ENCODE measurements at places on chromosomes 5 and 9.
A peak's percentile ranks its signal among the peaks of the same experiment; 100 is the strongest.

- no peak for DNase-seq
Measured at GRCh38 chr5:11239261-11240015, 478.4 kb upstream of the DAP start.

DNA sequence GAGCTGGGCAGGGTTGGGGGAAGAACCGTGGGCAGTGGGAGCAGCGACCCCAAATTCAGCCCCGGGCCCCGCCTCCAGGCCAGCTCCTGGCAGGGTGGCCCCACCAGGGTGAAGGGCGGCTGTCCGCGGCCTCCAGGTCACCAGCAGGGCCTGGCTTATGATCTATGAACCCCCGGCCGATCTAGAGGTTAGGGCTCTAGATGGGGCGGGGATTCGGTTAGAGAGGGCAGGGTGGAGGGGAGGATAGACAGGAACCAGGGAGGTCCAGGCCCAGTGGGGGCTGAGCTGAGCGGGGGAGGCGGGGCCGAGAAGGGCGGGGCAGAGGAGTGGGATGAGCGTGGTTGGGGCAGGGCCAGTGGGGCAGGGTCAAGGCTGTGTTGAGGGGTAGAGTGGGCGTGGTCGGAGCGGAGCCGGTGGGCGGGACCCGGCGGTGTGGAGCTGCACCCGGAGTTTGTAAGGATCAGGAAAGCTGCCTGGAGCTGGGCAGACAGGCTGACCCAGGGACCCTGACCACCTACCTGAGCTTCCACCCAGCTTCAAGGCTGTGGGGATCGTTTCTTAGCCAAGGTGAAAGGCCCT, 29.3 kb upstream of the OBP2B start:
- peak; percentile 90 for DNase-seq

GRCh38 chr5:142446131-142446959, 121.5 kb upstream of the SPRY4 start:
- no peak for DNase-seq

GRCh38 chr5:171162596-171162995, 146.5 kb upstream of the TLX3 start:
- peak; percentile 45 for DNase-seq

DNA sequence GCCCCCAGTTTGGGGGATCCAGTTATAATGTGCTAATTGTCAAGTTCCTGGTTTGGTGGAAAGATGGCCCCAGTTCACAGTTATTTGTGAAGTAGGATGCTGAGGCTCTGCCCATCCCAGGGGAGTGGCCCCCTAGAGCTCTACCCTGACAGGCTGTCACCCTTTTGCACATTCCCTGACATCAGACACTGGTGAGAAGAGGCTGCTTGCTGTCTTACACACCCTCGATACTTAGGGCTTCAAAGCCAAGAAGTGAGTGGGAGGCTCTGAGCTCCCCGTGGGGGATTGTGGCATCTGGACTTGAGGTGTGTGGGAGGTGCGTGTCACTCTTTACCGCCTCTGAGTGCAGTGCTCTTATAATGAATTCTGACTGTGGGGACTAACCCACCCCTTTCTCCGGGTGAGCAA, 168.5 kb downstream of the DOCK2 start:
- DNase-seq: no peak

- DNase-seq: no peak
Measured at GRCh38 chr9:83991355-83991754, 10.8 kb downstream of the RMI1 start.

GRCh38 chr5:61053937-61054336, 108.3 kb downstream of the SMIM15 start:
- DNase-seq: no peak

DNA sequence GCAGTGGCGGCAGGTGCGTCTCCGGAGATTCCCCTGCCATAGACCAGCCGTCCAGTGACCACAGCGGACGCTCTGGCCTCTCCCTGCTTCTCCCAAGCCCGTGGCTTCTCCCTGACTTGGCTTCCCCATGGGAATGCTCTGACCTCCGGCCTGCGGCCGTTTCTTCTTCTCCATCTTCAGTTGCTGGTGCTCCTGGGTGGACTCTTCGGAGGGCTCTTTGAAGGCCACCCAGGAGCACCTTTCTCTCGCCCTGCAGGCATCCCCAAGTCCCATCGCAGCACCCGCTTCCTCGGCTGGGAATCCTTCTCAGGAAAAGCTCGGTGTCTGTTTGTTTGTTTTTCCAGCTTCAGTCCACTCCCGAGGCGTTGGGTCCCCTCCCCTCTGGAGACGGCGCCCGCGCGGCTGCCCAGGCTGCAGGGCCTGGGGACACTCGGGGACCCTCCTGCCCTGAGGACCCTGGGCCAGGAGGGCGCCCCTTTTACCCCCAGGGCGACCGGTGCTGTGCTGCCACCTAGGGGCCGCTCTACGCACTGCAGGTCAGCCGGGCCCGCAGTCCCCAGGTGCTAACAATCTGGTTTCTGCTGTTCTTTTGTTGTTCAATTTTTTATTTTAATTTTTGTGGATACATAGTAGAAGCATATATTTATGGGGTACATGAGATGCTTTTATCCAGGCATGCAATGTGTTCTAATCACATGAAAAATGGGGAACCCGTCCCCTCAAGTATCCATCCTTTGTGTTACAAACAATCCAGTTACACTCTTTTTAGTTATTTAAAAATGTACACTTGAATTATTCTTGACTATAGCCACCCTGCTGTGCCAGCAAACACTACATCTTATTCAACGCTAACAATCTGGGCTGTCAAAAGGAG, 197.9 kb upstream of the ADAMTS16 start:
- DNase-seq: no peak

- no peak for DNase-seq
Measured at GRCh38 chr5:126745259-126745992, 31.5 kb upstream of the LMNB1 start.

DNA sequence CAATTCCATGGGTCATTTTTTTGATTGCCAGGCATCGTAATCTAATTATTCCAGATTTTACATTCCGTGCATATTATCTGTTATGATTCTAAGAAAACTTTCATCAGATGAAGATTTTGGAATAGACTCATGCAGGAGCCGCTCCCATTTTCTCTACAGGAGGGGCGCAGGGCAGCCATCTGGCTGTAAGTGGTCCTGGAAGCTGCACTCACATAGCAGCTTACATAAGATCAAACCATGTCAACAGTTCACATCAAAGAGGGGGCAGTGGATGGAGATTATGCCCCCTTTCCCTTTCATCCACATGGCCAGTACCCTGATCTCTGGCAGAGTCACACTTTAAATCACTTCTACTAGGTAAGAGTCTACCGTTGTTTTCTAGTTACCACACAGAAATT, 73.3 kb upstream of the PCA3 start:
- no peak for DNase-seq

DNA sequence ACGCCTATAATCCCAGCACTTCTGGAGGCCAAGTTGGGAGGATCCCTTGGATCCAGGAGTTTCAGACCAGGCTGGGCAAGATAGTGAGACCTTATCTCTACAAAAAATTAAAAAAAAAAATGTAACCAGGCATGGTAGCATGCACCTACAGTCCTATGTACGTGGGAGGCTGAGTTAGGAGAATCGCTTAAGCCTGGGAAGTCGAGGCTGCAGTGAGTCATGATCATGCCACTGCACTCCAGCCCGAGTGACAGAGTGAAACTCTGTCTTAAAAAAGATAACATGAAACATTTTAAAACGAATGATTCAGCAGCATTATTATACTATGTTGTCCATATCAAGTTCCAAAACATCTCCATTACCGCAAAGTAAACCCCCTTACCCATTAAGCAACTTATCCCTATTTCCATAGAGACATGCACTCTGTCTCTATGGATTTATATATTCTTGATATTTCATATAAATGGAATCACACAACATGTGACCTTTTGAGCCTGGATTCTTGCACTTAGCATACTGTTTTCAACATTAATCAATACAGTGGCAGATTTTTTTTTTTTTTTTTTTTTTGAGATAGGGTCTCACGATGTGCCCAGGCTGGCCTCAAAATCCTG, 56.9 kb upstream of the MTMR12 start:
- DNase-seq: peak; percentile 36

- no peak for DNase-seq
Measured at GRCh38 chr5:107378218-107378899, 292.4 kb downstream of the EFNA5 start.

GRCh38 chr5:329768-330167, 8.3 kb downstream of the AHRR start:
- no peak for DNase-seq

- DNase-seq: peak; percentile 91
Measured at GRCh38 chr5:176559683-176560082, 10.5 kb downstream of the CDHR2 start.

DNA sequence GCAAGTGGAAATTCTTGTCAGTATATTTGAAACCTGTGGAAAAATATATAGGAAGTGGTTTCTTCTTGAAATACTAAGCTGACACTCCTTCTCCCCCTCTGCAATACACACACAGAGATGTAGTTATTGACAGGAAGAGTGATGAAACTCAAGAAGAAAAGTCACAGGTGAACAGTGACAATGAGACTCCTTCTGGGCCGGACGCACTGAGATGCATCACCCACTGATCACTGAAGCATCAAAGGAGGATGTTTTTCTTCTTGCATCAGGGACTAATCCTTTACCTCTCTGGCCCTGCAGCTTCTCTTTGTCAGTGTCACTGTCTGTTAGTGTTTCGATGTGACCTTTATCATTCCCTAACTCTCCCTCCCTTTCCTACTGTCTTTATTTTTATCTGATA, 1864.2 kb upstream of the C9orf72 start:
- DNase-seq: no peak

DNA sequence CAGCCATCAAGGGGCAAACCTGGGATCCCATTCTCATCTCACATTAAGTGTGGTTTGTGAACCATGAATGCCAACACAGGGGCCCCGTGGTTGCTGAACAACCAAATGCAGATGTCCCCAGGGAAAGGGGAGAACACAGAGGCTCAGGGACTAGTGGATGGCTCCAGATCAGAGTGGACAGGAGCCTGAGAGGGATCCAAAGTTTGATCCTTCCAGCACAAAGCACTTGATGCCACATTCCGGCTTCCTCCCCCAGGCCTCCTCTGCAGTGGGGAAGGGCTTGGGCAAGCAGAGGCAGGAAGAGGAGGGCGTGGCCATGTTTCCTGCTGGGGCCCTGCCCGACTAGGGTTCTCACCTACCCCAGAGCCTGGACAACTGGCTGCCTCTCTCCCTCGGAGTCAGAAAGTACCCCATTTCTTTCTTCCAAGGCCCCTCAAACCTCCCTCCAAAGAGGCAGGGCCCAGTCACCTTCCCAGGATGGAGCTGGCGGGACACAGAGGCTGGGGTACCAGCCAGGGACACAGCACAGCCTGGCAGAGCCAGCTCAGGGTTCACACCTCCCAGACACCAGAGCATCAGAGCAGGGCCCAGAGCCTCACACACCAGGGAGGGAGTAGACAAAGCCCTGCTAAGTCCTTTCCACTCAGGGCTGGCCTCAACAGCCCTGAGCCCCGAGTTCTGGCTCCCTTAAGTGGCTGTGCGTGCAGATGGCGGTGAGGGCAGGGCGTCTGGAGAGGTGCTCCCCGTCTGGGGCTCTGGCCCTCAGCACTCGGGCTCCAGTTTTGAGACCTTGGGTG, 4.3 kb upstream of the RNF44 start:
- peak; percentile 70 for DNase-seq

DNA sequence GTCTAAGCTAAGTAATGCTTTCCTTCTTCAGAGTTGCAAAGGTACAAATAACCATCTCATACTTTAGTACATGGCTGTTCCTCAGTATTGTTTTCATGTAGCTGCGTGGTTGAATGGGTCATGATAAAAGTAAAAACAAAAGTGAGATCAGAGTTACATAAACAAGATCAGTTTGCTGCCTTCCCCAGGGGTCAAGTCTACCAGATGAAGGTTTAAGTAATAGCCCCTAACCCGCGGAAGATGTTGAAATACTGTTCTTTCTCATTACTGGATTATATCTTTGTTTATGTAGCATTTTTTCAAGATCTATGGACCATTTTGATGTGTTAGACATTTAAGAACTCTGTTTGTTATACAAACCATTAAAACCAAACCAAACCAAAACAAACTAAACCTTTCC, 34.1 kb upstream of the ARRDC3 start:
- no peak for DNase-seq

GRCh38 chr9:80175286-80176150, 603.8 kb downstream of the TLE4 start:
- peak; percentile 42 for DNase-seq

DNA sequence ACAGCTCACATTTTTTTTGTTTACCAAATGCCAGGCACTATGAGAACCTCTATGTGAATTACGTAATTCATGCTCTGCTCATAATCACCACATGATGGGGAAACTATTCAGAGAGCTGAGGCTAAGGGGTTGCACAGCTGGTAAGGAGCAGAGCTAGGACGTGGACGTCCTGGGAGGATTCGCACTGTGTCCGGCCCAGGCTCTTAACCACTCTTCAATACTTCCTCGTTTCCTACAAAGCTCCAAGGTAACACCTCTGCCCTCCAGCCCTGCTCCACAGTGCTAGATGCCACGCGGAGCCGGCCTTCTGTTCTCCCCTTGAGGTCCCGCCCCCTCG, 8.7 kb downstream of the PHF19 start:
- DNase-seq: no peak

GRCh38 chr5:56350597-56351170, 117.6 kb upstream of the ANKRD55 start:
- no peak for DNase-seq

GRCh38 chr9:114813717-114814418, 8.0 kb upstream of the TNFSF15 start:
- no peak for DNase-seq

GRCh38 chr5:12658871-12659446, 754.7 kb upstream of the CTNND2 start:
- no peak for DNase-seq

Measured in hematopoietic multipotent progenitor cell treated with erythropoietin and hydrocortisone succinate and interleukin-3 and kit ligand, for 8 days (in vitro differentiated cells).